Tongue (tissue), 3 donors: ENCODE measurements at places on chromosomes 4 and X. TPM values are rescaled to one million over a fixed set of nuclear protein-coding genes. Genes with fewer than 3 reads are reported as not detected.

GRCh38 chr4:7852568-7853185 is 87.0 kb downstream of the AFAP1 start:
- DNase-seq: no peak

- no peak for DNase-seq
Observed at GRCh38 chr4:107806196-107806595, 18.5 kb upstream of the SGMS2 start.

- DNase-seq: no peak
Observed at GRCh38 chr4:114562176-114562904, 36.3 kb upstream of the UGT8 start.

GRCh38 chrX:149628280-149628679 is 3.3 kb downstream of the TMEM185A start:
- no peak for DNase-seq

F11 gene
- 0.62 TPM for total RNA-seq
